CD4-positive, alpha-beta memory T cell (primary cell): ENCODE measurements at places on chromosomes 5 and 9.
A peak's percentile ranks its signal among the peaks of the same experiment; 100 is the strongest.

DNA sequence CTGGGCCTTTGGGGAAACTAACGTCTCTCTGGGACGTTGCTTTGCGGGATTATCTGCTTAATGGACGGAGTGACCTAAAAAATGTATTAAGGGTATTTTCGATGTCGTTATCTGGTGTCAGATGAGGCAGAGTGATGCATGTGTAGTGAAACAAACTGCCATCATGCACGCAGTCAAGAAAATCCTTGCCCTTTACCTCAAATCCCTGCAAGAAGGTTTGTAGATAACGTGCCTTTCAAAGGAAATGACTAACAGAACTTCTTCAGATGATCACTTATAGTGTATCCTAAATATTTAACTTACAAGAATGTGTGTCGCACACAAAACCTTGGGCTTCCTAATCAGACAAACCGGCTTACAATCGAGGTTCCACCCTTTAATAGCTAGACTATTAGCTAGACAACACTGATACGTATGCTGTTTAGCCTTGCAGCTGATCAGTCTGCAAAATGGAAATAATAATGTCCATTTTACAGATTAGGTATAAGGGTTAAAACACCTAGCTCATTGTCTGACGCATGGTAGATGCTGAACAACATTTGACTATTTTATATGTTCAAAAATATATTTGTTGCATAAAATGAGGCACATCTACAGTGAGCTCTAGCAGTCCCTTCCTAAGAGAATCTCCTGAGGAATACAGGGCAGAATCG lies 541 bp upstream of the TBCA start:
- DNase-seq: no peak

DNA sequence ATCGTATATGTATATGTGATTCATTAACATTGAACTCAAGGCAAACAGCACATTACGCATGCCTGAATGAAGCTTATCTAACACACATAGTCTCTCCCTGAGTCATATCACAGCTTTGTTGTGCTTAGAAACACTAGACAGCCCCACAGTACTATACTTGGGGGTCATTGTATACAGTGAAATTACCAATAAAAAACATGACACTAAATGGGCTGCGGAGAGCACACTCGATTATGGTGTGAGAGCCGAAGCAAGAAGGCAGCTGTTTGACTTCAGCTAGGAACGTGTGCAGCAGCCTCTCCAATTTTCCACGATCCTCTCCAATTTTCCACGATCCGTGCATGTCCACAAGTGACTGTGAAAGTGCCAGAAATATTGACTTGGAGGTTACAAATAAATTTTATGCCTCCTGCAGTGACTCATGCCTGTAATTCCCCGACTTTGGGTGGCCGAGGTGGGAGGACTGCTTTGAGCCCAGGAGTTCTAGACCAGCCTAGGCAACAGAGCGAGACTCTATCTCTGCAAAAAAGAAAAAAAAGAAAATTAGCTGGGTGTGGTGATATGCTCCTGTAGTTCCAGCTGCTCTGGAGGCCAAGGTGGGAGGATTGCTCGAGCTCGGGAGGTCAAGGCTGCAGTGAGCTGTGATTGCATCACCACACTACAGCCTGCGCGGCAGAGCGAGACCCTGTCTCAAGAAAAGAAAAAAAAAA lies 102.4 kb downstream of the DAPK1 start:
- DNase-seq: no peak

GRCh38 chr9:14403081-14403480 lies 89.1 kb upstream of the NFIB start:
- DNase-seq: no peak

GRCh38 chr5:14452685-14453454 lies 128.7 kb upstream of the OTULINL start:
- no peak for DNase-seq

DNA sequence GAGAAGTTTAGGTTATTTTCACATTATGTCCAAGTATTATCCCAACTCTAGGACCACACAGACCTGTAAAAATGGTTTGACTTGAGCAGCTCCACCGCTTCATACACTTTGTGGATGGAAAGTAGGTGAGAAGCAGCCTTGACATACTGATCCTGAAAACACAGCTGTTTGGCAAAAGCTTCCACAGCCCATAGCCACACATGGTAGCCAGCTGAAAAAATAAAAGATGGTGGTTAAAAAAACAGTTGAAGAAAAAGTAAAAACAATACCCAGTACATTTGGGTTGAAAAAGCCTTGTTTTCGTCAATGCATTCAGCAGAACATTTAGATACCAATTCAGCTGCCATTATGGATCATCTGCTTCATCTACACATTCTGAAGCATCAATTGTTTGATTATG lies 36.7 kb downstream of the GEMIN5 start:
- DNase-seq: no peak

- DNase-seq: no peak
These were observed 499.2 kb upstream of the COX7C start for GRCh38 chr5:86118542-86118941.

- DNase-seq: no peak
These were observed 6.0 kb downstream of the RALGDS start for GRCh38 chr9:133114886-133115603.

- no peak for DNase-seq
These were observed 2.9 kb downstream of the RALGDS start for GRCh38 chr9:133118179-133118520.

GRCh38 chr5:139949710-139950109 lies 93.4 kb downstream of the NRG2 start:
- no peak for DNase-seq

- DNase-seq: no peak
These were observed 19.0 kb downstream of the UNC13B start for GRCh38 chr9:35180801-35181200.

DNA sequence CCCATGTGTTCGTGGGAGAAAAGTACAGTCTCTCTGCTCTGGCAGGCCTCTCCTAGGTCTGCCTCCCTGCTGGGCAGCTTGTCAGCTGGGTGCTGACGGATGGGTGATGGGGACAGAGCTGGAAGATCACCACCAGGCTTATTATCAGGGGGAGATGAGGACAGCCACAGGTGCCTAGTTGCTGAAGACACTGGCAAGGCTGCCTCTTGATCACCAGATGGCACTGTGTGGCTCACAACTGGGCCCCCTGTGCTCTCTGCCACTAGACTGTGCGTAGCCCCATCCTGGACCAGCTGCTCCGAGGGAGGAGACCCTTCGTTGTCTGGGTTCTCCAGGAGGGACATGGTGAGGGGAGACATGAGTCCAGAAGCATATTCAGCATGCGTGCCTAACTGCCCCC lies 73.0 kb downstream of the KIF24 start:
- DNase-seq: no peak

DNA sequence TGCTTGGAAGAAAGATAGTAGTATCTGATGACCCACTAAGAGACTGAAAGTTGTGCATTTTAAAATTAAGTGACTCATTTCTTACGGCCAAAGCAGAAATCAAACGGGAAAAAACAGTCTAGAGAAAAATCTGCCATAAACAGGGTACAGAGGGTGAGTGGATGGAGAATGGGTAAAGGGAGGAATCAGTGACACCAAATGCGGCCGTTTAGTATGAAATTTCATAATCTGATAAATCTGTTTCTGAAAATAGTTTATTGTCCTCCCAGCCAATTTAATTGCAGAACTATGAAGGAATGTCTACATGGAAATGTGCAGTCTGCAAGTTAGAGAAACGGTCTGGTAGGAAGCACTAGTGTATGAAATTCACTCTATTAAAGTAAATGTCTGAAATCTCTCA lies 39.5 kb downstream of the ADAMTS12 start:
- DNase-seq: no peak

GRCh38 chr5:34967540-34967939 lies 38.2 kb downstream of the DNAJC21 start:
- no peak for DNase-seq

DNA sequence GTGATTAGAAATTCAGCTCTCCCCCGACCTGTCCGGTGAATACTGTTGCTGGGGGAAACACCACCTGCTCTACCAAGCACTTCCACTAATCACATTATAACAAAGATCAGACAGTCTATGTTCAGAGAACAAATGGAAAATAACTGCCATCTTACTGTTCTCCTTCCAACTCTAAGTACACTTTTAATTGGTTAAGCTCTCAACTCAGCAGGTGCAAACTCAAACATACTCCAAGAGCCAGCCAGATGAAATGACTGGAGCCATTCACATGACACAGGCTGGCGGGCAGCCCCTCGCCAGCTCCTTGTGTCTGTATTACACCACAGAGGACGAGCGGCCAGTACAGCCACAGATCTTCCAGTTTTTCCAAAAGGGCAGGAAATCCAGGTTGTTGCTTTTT lies 16.1 kb downstream of the LIFR start:
- no peak for DNase-seq

DNA sequence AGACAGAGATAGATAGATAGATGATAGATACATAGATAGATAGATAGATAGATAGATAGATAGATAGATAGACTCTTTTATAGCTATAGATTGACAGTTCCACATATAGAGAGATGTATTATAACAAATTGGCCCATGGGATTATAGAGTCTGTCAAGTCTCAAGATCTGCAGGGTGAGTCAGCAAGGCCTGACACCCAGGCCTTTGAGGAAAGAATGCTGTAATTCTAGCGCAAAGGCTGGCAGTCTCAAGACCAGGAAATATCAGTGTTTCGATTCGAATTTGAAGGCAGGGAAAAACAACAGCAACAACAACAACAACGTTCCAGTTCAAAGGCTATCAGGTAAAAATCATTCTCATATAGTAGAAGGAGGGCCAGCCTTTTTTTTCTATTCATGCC lies 339.2 kb upstream of the CDH9 start:
- DNase-seq: no peak

GRCh38 chr5:167886196-167886595 lies 405.2 kb upstream of the WWC1 start:
- no peak for DNase-seq

GRCh38 chr9:91424403-91425176 lies 958 bp upstream of the NFIL3 start:
- peak; percentile 44 for DNase-seq

GRCh38 chr5:66829826-66830225 lies 233.6 kb downstream of the MAST4 start:
- no peak for DNase-seq
